ENCODE measurements at places on chromosomes 16 and 17.

- DNase-seq: no peak
Observed at GRCh38 chr16:105521-105920, 27.5 kb downstream of the MPG start.

GRCh38 chr17:57675427-57676387 lies 69.4 kb downstream of the CCDC182 start:
- DNase-seq: no peak

- no peak for DNase-seq
Observed at GRCh38 chr17:49631496-49631895, 46.4 kb downstream of the SPOP start.

DNA sequence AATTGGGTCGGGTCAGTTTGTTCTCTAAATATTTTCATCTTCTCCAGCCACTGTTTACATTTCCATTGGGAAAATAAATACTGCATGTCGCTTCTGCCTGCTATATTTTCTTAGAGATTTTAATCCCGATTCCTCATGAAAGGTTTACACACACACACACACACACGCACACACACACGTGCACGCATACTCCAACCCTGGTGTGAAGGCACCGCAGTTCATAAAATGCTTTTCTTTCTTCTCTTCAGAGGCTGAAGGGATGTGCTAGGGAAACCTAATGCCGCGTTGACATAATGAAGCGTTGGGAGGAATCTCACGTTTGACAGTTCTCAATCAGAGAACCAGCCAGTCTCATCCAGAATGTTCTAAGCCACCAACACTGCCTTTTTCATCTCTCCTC lies 222.9 kb upstream of the IRX3 start:
- no peak for DNase-seq

- DNase-seq: no peak
Observed at GRCh38 chr17:42673885-42674754, 2.7 kb downstream of the PLEKHH3 start.

- no peak for DNase-seq
Observed at GRCh38 chr16:58488531-58488930, 11.4 kb upstream of the NDRG4 start.

- no peak for DNase-seq
Observed at GRCh38 chr17:36880268-36880905, 56.9 kb upstream of the LHX1 start.

DNA sequence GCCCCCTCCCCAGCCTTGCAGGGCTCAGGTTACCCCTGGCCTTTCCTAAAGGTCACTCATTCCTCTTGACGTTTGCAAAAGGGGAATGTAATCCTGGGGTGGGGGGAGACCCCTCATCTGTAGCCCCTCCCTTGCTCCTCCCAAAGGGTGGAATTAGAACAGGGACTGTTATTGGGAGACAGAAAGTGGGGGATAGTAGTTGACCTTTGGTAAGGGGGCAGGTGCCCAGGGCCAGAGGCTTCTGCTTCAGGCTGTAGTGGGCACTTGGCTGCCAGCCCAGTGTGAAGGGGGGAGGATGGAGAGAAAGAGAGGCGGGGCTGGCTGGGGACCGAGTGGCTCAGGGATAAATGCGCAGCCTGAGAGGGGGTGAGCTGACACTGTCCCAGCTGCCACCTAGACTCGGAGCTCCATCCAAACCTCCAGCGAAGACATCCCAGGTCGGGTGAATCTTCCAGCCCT lies at the start of gene ENO3:
TSS of gene ENO3 (plus strand) at position 374 of the 459 bp plus-strand sequence. CDS start 711 bp downstream, outside the sequence.
- DNase-seq: no peak

GRCh38 chr16:88697831-88698615 lies 8.2 kb downstream of the RNF166 start:
- no peak for DNase-seq

GRCh38 chr17:81217491-81217890 lies 5.3 kb downstream of the CEP131 start:
- DNase-seq: no peak

DNA sequence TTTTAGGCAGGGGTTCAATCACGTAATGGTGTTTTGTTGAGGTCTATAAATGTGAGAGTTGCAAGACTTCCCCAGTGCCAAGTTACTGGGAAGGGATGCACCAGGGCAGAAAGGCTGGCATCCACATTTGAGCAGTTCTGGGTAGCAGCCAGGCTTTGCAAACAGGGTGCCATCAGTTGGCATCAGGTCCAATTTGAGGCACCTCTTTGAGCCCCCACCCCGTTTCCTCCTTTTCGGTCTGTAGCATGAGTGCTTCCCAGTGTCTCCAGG lies 142.6 kb upstream of the CACNG5 start:
- DNase-seq: no peak

- no peak for DNase-seq
Observed at GRCh38 chr17:10768750-10769251, 35.1 kb downstream of the TMEM238L start.

DNA sequence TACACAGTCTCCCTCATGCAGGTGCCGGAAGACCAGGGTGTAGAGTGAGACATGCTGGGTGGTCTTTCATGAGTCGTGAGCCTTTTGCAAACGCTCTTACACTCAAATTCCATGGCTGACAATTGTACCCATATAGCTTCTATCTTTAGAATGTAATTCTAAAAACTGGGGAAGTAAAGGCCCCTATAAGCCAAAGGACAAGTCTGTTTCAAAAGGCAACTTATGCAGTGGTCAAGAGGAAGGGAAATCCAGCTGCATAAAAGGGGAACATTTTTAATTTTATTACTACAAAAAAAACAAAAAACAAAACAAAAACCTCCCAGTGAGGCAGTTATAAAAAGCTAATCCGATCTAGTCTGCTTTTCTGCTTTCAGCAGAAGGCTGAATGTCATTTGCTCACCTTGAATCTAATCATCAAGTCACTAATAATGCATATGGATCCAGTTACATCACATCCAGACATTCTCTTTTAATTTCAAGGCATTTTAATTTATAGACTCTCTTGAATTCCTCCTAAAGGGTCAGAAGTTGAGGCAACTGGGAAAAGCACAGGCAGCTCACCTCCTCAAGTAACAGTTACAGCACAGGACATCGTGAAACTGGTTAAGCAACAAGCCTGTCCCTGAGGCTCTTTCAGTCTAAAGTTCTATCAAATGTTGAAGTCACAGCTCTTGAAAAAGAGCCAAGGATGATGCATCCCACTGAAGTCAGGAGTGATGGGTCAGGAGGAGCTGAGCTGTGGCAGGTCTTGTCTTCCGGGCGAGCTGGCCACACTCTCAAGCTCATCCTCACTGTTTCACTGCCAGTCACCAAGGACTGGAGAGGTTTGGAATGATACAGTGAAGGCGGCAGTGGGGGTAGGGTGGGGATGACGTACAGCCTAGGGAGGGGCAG lies 99.7 kb downstream of the VPS53 start:
- DNase-seq: no peak

DNA sequence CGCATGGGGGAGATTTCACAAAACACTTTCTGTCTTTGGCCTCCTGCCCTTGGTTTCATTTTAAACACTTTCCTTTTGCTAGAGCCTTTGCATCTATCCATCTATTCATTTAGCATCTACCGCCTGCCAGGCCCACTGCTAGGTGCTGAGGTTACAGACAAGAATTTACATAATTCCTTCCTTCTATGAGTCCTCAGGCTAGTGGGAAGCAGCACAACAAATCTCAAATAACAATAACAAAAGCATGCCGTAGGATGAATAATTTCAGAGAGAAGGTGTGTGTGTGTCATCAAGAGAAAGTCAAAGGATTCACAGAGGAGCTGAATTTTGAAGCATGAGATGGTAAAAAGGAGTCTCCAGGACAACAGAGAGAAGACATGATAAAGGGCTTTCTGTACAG lies 6.1 kb upstream of the SLC46A1 start:
- DNase-seq: no peak

- DNase-seq: peak; percentile 63
Observed at GRCh38 chr17:75876938-75877751, 1.2 kb downstream of the TRIM47 start.

GRCh38 chr16:17369421-17370222 lies 101.1 kb downstream of the XYLT1 start:
- no peak for DNase-seq

DNA sequence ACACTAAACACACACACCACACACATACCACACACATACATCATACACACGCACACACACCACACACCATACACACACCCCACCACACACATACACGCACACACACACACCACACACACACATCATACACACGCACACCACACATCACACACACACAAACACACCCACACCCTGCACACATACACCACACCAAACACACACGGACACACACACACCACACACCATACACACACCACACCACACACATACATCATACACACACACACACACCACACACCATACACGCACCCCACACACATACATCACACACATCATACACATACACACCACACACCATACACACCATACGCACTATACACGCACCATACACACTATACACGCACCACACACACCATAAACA lies 3.7 kb upstream of the SOX8 start:
- DNase-seq: no peak

- DNase-seq: no peak
Observed at GRCh38 chr16:58461056-58461455, 38.9 kb upstream of the NDRG4 start.

- DNase-seq: no peak
Observed at GRCh38 chr17:28774206-28774605, 30.4 kb downstream of the TRAF4 start.

DNA sequence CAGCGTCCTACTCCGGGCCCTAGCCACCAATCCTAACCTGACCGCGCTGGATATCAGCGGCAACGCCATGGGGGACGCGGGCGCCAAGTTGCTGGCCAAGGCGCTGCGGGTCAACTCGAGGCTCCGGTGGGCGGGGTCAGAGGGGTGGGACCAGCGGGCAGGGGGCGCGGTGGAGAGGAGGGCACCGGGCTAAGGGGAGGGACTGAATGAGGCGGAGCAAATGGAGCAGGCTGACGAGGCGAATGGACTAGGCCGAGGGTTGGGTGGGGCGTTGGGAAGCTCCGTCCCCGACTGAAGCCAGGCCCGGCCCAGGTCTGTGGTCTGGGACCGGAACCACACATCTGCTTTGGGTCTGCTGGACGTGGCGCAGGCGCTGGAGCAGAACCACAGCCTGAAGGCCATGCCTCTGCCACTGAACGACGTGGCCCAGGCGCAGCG lies 4.6 kb downstream of the CARMIL2 start:
- no peak for DNase-seq

- no peak for DNase-seq
Observed at GRCh38 chr17:21263376-21263775, 10.2 kb upstream of the NATD1 start.
